GM20000 (cell line): ENCODE measurements at places on chromosomes 1 and 21.
A peak's percentile ranks its signal among the peaks of the same experiment; 100 is the strongest.

- DNase-seq = no peak
Measured at GRCh38 chr1:234907940-234908405, 220.7 kb downstream of the TOMM20 start.

GRCh38 chr1:6419397-6419803 is 319 bp downstream of the HES2 start:
- no peak for DNase-seq

DNA sequence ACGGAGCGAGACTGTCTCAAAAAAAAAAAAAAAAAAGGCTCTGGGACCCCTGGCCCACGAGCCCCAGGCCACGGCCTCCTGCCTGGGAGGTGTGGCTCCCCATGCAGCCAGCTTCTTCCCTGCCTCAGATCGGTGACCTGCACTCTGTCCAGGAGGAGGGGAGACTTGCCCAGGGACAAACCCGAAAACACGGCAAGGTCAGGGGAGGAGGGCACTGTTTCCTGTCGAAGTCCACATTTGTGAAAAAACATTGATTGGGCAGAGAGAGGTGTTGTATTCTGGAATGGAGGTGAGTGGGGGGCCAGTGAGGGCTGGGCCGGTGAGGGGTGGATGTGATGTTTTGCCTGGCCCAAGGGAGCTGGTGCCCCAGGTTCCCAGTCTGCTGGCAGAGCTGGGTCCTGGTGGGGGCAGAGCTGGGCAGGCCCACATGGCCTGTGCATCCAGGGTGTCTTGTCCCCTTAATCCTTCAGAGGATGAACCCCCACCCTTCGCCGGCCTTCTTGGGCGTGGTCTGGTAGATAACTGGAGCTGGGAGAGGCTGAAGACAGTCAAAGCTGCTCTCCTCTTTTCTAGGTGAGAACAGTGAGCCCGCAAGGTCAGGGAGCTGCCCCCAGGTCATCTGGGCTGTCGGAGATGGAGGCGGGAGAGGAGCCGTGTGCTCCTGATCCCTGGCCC is 12.4 kb upstream of the FAAP20 start:
- peak; percentile 21 for DNase-seq

GRCh38 chr21:46661642-46662366 is 26.3 kb downstream of the PRMT2 start:
- no peak for DNase-seq

- DNase-seq = no peak
Measured at GRCh38 chr1:34129630-34130029, 35.4 kb downstream of the CSMD2 start.

- DNase-seq = no peak
Measured at GRCh38 chr21:14827468-14827867, 237.3 kb downstream of the NRIP1 start.

DNA sequence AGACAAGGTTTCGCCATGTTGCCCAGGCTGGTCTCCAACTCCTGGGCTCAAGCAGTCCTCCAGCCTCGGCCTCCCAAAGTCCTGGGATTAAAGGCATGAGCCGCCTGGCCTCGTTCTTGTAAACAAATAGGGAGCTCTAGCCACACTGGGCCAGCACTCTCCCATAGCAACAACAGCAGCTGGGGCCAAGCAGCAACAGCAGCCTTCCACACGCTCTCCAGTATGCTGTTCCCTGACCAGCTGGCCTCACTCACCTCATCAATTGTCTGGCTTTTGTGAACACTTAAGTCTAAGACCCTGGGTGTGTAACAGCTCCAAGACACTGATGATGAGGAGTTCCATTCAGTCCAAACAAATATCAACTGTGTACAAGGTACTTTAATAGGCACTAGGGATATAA is 16.9 kb upstream of the GLIS1 start:
- no peak for DNase-seq

DNA sequence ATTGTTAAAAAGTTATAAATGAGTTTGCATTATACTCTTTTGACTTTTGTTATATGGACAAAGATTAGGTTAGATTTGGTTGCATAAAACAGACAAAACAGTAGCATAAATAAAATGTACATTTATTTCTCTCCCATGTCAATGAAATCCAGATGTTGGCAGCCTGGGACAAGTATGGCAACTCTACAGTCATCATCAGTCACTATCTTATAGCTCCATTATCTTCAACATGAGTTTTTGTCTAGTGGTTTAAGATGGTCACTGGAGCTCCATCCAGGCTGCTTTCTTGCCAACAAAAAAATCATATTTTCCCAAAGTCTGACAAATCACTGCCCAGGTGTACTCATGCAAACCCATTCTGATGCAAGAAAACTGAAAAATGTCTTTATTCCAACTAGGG is 83.8 kb downstream of the CD58 start:
- DNase-seq = no peak

DNA sequence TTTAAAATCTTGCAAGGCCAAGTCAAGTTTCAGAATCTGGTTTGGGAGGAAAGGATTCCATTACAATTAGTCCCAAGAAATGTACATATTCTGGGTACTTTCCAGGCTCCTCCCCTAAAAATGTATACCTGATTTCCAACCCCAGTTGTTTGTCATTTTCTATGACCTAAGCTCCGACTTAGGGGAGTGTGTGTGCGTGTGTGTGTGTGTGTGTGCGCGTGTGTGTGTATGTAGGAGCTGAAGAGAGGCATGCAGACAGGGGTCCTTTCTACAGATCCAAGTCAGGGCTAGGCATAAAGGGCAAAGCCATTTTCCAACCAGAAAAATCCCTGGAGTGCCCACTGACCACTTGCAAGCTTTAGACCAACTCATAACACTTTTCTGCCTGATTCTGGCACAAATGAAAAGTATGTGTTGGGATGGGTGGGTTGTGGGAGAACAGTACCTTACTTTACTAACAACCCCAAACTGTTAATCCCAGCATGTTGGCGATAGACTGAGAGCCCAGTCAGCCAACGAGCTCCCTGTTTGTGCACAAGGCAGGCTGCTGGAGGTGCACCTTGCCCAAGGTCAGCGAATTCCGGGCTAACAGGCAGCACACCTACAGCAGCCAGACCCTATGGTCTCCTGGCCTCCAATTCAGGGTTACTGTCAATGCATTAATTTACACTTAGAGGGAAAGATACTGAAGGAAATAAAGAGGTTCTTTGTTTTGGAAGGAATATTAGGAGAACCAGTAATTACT is 1.7 kb downstream of the TRABD2B start:
- DNase-seq = peak; percentile 19

- DNase-seq = peak; percentile 48
Measured at GRCh38 chr1:18256282-18257235, 149.0 kb downstream of the IGSF21 start.

DNA sequence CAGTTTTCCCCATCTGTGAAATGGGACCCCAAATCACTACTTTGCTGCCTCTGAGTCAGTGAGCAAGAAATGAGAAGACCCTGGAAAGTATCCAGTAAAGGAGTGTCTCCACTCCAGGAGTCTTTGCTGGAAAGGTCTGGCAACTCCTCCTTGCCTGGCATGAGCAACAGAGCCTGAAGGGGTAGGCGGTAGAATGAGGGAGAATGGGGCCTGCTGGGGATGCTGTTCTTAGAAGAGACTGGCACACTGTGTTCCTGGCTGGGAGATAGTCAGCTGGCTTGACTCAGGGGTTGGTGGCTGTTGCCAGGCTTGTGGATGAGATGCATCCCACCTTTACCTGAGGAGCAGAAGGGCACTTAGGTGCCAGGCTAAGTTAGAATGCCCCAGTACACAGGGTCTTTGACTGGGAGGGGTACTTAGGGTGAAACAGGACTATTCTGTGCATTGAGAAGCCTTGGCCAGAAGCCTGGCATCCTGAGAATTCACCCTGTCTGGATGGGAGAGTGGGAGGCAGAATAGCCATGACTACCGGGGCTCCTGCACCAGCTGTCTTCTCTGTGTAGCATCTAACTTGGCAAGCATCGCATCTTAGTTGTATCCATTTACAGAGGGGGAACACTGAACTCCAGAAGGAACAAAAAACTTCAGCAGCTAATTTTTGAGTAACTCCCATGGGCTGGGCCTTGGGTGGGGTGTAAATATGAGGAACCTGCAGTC is 2.5 kb downstream of the MFSD2A start:
- no peak for DNase-seq

DNA sequence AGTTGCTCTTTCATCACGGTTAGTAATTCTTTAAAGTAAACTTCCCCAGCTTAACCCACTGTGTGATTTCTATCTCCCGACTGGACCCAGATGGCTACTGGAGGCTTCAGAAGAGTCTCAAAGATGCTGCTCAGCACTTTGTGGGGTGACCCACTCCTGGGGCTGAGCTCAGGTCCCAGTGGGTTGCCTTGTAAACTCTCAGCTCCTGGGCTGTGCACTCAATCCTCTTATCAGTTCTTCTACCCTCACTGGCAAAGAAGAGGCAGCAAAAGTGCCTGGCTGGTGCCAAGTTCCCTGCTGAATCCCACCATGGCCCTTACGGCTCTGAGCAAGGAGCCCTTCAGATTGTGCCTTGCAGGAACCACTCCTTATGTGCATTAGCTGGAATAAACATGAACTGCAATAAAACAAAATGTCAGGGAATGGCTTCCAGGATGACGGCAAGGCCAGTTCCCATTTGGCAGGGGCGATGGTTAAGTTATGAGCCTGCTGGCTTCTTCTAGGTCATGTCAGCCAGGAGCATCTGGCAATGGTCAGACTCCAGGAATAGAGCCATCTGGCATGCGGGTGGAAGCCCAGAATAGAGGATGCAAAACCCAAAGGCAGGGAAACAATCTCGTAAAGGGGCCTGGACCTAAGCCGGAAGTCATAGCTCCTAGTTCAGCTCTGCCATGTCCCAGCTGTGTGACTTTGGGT is 6.8 kb downstream of the MYOC start:
- DNase-seq = no peak

DNA sequence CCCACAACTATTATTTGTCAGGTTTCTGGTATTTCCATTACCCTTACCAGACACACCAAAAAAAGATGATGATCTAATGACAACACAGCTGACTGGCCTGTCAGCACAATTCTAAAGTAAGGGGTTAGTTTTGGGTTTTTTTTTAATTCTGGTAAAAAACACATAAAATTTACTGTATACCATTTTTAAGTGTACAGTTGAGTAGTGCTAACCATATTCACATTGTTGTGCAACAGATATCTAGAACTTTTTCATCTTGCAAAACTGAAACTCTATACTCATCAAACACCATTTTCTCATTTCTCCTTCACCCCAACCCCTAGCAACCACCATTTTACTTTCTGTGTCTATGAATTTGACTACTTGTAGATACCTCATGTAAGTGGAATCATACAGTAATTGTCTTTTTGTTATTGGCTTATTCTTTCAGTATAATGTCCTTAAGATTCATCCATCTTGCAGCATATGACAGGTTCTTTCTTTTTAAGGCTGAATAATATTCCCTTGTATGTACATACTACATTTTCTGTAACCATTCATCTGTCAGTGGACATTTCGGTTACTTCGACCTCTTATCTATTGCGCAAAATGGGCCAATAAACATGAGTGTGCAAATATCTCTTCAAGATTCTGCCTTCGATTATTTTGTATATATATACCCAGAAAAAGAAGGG is 29.8 kb downstream of the ARNT start:
- no peak for DNase-seq

- DNase-seq = no peak
Measured at GRCh38 chr1:109299558-109300343, 7.1 kb downstream of the MYBPHL start.

GRCh38 chr1:213295860-213296259 is 244.8 kb downstream of the RPS6KC1 start:
- no peak for DNase-seq

- DNase-seq = no peak
Measured at GRCh38 chr1:152505083-152505482, 5.5 kb upstream of the LCE5A start.

DNA sequence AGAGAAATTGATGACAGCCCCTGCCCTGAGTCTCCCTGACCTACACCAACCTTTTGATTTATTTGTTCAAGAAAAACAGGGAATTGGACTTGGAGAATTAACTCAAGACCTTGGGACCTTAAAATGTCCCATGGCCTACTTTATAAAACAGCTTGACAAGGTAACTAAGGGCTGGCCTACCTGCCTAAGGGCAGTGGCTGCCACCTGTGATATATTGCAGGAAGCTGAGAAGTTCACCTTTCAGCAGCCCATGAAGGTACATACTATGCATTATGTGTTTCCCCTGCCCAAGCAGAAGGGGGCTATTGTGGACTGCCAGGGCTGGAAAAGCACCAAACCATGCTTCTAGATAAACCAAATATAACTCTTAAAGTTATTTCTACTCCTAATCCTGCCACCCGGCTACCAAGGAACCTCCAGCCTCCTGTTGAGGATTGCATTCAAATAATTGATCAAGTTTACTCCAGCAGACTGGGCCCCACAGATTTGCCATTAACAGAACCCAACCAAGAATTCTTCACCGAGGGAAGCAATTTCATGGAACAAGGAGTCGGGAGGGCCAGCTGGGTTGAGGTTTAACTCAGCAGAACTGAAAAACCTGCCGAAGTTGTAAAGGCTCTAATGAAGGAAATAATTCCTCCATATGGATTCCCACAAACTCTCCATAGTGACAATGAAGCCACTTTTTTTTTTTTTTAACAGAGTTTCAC is 28.2 kb downstream of the LACTBL1 start:
- DNase-seq = no peak

- no peak for DNase-seq
Measured at GRCh38 chr21:37228003-37228400, 39.1 kb downstream of the VPS26C start.

- peak; percentile 47 for DNase-seq
Measured at GRCh38 chr21:38126666-38127303, 130.0 kb upstream of the KCNJ15 start.

DNA sequence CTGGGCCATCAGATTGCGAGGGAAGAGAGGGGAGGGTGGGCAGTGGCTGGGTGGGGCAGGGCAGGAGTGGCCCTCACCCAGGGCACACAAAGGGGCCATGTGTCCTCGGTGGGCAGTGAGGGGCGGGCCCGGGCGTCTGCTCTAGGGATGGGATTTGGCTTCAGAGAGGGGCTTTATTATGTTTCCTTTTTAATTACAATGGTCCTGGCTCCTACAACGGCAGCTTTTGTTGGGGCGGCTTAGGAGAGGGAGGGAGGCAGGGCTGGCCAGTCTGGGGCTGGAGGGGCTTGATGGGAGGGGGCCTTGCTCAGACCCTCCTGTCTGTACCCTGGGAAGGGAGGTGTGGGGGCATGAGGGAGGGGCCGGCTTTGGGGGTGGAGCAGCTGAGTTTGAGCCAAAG is 102.8 kb upstream of the WNT4 start:
- no peak for DNase-seq

DNA sequence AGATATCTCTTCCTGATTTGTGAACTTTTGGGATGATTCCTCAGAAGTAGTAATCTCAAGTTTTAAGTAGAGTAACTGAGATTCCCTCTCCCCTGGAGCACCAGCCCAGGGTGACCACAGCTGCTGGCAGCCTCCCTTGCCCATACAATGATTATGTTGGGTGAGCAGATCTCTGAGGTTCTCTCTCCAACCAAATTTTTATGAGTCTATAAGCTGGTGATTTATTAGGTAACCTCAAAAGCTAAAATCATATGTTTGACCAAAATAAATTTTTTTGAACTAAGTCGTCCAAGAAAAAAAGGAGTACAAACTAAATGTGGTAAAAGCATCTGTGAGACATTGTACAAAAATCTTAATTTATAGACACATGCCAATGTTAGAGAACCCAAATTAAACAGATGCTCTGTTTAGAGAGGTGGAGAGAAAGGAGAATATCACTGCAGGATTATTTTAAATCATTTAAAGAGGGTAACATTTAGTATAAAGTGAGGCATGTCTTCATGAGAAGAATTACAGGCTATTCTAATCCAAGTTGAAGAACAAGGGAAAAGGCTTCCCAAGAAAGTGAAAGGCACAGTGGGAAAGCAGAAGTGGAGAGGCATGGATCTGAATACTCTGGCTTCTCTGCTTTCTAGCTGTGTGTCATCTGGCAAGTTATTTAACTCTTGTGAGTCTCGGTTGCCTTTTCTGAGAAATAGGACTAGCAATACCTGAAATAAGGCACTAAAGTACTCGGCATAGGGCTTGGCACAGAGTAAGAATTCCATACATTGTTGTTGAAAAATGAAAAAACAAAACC is 2.5 kb downstream of the AKNAD1 start:
- no peak for DNase-seq
